ENCODE measurements at places on chromosomes 3 and 15.

DNA sequence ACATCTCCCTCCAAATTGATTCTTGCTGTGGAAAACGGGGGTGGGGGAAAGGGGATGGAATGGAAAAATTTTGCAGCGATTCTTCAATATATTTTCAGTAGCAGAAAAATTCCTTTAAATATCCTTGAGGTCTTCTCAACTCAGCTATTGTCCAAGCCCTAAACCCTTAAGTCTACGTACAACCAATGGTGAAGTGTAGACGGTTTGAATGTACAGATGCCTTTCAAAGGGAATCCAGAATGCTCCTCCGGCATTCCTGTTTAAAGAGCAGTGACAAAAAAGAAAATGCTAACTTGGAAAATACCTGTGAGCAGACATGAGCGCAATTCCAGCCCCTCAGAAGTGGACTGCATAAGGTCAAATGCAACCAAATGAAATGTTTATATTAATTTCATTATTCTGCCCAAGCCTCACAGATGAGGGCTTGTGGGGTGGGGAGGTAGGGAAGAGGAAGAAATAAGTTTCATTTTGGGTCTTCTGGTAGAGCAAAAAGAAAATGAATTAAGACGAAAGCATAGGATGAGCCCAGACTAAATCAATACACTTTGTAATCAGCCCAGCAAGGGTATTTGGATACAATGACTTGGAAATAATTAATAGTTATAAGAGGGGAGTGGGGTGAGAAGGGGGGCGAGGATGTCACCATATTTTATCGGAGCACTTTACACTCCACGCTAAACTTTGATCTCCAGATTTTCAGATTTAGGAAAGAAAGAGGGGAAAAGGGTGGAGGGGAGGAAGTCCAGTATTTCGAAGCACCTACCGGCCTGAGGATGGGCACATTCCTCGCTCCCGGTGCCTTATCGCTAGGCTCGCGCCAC is 2.7 kb downstream of the FOXP1 start:
- peak; percentile 16 for DNase-seq

- DNase-seq: no peak
These were observed 43.7 kb upstream of the TIPARP start for GRCh38 chr3:156630773-156631093.

- DNase-seq: no peak
These were observed 922 bp downstream of the ADPRH start for GRCh38 chr3:119580067-119580760.

GRCh38 chr3:29335438-29335837 is 54.6 kb downstream of the RBMS3 start:
- peak; percentile 99 for DNase-seq
